ENCODE measurements at places on chromosomes 13 and 19.

GRCh38 chr19:29665215-29665825 lies at the start of gene PLEKHF1:
Gene PLEKHF1, plus strand, starts transcription at chr19:29665461. Its CDS starts 8,379 bp downstream, at chr19:29673840.
- peak; percentile 85 for DNase-seq

DNA sequence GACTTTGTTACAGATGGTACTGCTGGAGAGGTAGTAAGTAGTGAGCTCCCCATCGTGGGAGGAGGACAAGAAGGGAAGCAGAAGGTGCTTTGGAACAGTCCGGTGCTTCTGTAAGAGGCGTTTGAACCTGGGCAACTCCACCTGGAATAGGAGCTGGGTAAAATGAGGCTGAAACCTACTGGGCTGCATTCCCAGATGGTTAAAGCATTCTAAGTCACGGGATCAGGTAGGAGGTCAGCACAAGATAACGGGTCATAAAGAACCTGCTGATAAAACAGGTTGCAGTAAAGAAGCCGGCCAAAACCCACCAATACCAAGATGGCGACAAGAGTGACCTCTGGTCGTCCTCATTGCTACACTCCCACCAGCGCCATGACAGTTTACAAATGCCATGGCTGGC lies 5.1 kb downstream of the ANKLE1 start:
- DNase-seq, result no peak

GRCh38 chr13:23621316-23621645 lies 51.1 kb downstream of the TNFRSF19 start:
- no peak for DNase-seq

DNA sequence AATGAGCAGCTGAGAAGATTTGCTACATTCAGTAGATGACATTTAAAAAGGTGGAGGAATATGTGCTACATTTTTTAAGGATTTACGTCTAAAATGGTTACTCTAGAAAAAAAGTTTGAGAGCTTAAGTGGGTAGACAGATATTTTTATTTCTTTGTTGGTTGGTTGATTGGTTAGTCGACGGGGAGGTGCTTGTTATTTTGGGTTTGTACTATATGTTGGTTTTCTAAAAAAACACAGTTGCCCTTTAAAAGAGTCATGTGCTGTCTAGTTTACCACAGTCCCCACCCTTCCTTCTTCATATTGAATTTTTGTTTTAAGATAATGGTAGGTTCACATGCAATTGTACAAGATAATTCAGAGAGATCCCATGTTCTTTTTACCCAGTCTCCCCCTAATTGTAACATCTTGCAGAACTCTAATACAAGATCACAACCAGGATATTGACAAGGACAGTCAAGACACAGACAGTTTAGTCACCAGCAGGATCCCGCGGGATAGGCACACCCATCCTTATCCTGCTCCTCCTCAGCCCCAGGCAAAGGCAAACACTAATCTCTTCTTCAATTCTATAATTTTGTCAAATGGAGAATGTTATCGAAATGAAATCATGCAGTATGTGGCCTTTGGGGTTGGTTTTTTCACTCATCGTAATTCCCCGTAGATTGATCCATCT lies 171.4 kb downstream of the FOXO1 start:
- peak; percentile 57 for DNase-seq

DNA sequence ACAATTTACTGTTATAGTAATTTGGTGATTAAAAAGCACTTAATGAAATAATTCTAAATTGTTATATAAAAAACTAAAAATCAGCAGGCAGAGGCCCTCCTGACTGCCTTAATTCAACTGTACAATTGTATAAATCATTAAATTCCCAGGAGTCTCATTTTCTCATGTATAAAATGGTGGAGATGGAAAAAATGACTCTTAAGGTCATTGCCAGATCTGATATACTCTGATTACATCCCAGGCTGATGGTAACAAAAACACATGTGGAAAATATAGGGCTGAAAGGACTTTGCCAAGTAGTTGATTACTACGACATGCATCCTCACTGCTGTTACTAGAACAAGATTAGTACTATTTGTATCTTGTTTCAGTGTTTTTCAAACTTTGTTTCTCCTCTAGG lies 1020.0 kb upstream of the SLC10A2 start:
- no peak for DNase-seq

DNA sequence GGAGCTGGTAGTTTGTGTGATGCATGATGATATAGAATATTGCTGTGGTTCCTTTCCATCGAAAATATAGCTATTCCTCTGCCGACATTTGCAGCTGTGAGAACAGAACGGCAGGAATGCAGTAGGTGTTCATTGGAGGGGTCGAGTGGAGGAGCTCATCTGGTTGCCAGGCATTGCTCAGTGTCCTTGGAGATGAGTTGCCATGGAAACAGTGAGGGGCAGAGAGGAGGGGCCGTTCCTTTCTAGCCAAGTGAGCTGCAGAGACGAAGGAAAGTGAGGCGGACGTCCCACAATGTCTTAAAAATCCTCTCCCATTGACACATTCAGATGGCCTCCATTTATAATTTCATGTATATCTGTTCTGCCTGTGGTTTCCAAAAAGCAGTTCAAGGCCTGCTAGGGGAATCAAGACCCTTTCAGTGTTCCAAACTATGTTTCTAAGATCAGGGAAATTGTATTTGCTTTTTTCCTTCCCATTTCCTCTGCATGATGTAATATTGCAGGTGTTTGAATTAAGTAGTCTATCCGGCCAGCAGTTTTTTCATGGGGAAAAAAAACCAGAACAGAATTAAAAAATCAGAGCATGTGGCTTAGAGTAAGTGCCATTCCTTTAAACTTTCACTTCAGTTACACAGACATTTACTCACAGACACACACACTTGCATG lies 41.2 kb upstream of the ZNF835 start:
- no peak for DNase-seq

GRCh38 chr19:18590273-18591272 lies 2.0 kb downstream of the REX1BD start:
- peak; percentile 19 for DNase-seq

DNA sequence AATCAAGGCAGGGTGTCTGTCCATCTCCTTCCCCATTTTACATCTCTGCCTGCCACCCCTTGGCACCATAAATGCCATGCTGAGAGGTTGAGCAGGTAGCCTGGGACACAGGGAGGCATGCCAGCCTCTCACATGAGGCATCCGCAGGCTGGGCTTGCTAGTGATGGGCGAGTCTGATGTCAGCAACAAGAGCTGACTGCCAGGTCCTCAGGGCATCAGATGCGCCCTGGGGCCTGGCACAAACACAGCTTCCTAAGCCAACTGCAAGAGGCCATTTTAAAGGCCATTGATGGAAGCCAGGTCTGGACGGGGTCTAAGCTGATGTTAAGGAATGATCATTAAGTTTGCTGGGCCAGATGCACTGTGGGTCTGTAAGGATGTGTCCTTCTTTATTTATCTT lies 34.6 kb downstream of the MYH14 start:
- DNase-seq, result no peak

GRCh38 chr13:113342820-113343691 lies 20.9 kb downstream of the GRTP1 start:
- no peak for DNase-seq

DNA sequence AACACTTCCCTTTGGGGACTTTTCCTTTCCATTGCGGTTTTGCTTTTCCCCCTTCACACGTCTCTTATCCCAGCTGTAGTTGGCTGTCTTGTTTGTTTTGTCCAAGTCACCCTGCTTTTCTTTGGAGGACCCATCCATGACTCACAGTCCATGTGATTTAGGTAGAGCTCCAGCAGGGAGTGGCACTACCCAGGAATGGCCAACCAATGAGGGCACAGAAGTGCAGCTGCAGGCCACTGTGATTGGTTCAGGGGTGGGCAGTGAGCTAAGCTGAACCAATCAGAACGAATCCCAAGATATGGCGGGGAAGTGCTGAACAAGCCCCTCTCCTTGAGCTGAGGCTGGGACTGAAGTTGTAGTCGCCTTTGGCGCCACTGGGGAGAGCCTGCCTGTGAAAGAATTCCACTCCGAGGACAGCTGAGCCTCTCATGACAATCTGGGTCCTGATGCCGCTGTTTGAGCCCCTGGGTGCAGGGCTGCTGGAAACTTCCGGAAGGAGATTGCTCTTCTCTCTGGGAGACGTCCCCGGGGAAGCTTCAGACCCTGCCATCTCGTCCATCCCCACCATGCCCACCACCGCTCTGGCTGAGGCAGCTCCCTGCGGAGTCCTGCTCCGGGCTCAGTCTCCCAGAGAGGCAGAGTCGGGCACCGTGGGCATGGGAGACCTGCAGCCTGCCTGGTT lies 62.9 kb upstream of the URI1 start:
- DNase-seq, result no peak

- no peak for DNase-seq
These were observed 11.0 kb downstream of the TSHZ3 start for GRCh38 chr19:31338069-31338776.

- DNase-seq, result no peak
These were observed 324.9 kb downstream of the UQCRFS1 start for GRCh38 chr19:28887920-28888618.

- no peak for DNase-seq
These were observed 251.1 kb downstream of the EFNB2 start for GRCh38 chr13:106284358-106284757.

DNA sequence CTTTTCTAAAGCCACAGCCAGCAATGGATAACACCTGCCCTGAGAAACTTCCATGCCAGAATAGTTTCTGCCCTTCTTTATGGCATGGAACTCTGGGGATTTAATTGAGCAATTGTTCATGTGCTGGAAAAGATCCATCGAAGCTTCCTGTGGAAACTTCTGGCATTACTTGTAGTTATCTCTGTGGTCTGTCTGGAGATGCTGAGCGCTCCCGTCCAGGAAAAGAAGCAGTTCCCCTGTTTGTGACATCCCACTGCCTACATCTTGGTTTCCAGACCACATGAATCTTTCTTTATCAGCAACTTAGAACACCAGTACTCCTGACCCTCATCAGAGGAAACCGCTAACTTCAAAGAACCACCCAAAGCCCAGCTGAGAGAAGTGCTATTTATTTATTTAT lies 24.6 kb downstream of the FLT1 start:
- DNase-seq, result no peak

- DNase-seq, result peak; percentile 23
These were observed 6.7 kb upstream of the PCDH17 start for GRCh38 chr13:57624565-57625435.

DNA sequence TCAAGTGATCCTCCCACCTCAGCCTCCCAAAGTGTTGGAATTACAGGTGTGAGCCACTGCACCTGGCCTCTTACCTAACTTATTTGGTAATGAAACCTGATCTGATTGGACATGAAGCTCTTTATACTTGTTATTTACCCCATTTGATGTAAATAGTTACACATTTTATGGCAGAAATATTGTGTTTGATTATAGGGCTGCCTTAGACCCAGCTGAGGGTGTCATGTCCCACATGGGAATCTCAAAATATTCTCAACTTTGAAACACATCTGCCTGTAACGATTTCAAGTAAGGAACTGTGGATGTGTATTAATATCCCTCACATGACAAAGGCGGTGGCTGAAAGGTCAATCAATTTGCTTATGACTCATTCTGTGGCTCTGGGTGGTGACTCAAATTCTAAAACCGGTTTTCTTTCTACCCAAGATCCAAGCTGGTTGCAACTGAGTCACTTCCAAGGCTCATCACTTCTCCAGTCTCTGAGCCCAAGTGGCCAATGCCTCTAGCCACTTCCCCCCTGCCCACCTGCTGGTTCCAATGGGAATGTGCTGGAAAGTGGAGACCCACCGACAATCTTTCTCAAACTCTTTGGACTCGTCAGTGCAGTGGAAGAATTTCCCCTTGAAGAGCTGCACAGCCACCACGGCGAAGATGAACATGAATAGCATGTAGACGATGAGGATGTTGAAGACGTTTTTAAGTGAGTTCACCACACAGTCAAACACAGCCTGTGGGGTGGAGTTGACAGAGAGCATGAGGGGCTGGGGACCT lies 110.9 kb downstream of the IER2 start:
- no peak for DNase-seq

DNA sequence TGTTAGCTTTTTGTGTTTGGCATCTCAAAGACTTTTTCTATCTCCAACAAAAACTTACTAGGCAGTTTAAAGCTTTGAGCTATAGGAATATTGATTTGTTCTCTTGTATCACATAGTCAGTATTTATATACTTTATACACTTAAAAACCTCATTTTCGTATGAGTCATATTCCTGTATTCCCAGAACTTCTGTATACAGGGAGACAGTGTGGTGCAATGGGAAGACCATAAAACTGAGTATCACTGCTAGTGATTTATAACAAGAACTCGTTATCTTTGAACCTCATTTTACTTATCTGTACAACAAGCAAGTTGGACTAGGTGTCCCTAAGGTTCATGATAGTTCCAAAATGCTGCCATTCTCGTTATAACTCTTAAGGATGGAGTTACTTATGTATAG lies 6.3 kb downstream of the GPR180 start:
- DNase-seq, result no peak

DNA sequence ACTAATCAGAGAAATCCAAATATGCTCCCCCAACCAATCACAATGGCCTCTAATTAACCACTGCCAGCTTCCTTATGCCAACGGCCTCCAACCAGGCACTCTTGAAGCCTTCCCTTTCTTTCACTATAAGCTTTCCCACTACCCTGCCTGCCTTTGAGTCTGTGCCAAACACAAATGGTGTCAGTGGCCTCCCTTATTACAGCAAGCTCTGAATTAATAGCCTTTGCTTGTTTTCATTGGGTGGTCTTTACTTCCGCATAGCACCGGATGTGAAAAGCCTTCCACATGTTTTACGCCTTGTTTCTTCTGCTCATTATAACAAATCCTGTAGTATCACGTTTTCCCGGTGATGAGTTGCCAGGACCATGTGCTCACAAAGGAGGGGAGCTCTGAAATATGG lies 1.4 kb upstream of the EDDM13 start:
- DNase-seq, result no peak

DNA sequence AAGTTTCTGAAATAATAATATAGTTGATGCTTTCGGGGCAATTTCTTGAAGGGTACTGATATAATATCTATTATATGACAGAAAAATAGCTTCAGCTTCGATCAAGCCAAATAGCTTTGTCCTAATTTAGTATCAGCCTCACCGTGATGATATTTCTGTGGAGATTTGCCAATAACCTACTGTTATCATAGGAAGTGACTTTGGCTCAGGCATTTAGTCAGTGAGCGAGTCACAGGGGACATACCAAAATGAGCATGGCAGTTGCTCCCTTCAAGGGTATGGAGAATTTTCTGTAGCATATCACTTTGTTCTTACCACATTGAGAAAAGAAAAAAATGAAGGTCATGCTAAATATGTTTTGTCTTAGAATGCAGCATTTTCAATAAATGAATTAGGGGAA lies 767.6 kb upstream of the SLITRK1 start:
- DNase-seq, result no peak

- no peak for DNase-seq
These were observed 112.6 kb upstream of the DACH1 start for GRCh38 chr13:71979616-71980015.

GRCh38 chr19:6861683-6862286 lies 25.6 kb upstream of the ADGRE1 start:
- DNase-seq, result no peak

GRCh38 chr13:101181076-101181685 lies 235.1 kb downstream of the NALCN start:
- no peak for DNase-seq

DNA sequence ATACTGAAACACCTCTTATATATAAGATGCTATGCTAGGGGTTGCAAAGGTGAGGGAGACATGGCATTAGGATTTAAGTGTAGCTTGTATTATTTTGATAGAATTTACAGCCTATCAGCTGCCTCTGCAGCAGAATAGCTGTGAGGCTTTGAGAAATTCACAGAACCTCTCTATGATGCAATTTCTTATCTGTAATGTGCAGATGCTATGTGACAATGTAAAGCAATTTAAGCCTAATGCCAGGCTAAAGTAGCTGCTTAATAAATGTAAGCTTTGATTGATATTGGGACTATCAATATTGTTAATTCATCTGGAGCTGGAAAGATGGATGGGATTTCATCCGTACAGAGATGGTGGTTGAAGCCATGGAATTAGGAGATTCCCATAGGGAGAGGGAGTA lies 1.6 kb downstream of the ADGRE3 start:
- DNase-seq, result no peak

Data from CD4-positive, alpha-beta T cell treated with Interleukin-1 beta for 1 hour (primary cell).